ENCODE measurements at places on chromosomes 13 and 19. TPM values are rescaled to one million over a fixed set of nuclear protein-coding genes. Genes with fewer than 3 reads are reported as not detected.

Gene RNASEH2B
- total RNA-seq: 65.5 TPM

DNA sequence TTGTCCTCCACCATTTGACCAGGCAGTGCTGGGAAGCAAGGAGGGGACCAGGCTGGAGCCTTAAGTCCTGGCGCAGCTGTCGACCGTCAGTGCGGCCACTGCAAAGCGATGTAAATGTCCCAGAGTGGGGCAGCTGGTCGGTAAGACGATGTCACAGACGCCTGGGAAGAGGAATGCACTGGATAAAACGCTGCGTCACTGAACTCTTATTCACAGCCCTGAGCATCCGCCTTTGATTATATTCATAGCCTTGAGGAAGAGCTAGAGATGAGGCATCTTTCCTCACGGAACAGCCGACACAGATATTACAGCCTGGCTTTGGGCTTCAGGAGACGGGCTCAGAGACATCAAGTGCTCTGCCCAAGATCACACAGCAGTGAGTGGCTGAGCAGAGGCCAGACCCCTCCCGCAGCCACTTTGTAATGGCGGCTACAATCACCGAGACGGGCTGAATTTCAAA is 17.6 kb upstream of the TUBGCP3 start:
- DNase-seq: no peak

DNA sequence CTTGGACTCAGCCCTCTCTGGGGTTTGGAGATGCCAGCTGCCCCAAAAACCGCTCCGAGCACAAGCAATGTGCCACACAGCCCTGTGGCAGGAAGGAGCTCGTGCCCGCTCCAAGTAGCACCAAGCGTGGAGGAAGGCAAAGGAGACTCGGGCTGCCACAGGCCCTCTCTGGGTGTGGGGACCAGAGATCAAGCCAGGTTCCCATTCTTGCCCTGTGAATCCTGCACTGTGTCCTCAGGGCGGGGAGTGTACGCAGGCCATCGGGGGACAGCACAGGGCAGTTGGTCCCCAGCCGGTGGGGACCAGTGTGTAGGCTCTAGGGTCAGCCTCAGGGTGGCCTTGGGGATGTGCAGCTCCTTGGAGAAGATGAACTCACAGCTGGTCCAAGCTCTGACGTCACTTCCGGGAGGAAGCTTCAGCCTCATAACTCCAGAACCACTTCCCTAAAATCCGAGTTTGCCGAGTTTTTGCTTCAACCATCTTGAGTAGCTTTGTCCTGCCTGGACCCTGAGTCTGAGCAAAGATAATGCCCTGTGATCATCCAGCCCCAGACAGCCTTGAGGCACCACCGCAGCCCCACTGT is 9.3 kb upstream of the CPAMD8 start:
- DNase-seq: peak; percentile 22

DNA sequence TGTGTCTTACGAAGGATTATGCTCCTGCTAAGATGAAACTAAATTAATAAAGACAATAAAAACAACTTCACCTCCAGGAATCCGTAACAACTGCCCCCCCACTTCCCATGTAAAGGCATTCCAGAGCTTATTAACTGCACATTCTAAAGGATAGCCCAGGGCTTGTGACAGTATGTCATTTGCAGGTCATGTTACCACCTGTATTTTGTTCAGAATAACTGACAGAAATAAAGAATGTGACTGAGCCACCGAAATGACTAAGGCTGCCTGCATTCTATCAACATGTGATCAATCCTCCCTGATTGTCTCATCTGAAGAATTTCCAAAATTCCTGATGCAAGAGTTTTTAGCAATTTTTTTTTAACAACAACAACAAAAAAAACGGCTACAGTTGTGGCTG is 117.2 kb downstream of the MIPEP start:
- peak; percentile 12 for DNase-seq

- peak; percentile 11 for DNase-seq
Measured at GRCh38 chr13:32426990-32427851, 709 bp downstream of the N4BP2L1 start.

- DNase-seq: no peak
Measured at GRCh38 chr13:58397596-58398387, 766.2 kb downstream of the PCDH17 start.

Gene URAD
- not detected for total RNA-seq

Gene UNC13A
- total RNA-seq: not detected

DNA sequence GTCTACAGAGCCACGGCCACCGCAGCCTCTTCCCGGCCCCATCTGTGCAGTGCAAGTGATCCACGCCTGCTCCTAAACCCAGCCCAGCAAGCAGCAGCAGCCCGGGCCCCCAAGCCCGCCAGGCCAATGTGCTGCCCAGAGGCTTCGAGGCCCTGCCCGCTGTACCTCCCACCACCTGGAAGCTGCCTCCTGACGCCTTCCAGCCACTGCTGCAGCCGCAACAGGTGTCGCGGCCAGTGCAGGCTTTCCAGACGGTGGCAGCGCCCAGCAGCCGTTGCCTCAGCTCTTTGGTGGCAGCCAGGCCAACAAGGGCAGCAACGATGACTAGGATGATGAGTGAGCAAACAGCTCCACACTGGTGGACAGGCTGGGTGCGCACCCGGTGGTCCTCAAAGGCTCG is 50.2 kb upstream of the TPM4 start:
- no peak for DNase-seq

DNA sequence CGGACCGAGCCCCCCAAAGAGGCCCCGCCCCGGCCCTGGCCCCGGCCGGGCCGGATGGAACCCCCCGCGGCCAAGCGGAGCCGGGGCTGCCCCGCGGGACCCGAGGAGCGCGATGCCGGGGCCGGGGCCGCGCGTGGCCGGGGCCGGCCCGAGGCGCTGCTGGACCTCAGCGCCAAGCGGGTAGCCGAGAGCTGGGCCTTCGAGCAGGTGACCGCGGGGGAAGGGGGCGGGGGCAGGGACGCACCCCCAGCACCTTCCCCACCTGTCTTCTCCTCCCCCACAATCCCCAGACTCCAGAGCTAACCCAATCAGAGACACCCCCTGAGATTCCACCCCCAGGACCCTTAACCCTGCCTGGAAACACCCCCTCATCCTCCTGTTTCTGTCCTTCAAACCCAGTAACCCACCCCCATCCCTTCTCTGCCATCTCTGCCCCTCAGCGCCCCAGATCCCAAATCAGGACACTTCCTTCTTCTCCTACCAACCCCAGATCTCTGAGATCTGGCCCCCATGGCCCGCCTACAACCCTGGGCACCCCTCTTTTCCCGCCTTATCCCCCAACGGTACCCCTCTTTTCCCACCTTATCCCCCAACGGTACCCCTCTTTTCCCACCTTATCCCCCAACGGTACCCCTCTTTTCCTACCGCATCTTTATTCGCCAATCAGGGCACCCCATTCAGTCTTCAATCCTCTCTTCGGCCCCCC is 505 bp downstream of the ZSWIM4 start:
- DNase-seq: peak; percentile 76

Gene R3HDM4
- total RNA-seq: 30.4 TPM

- peak; percentile 51 for DNase-seq
Measured at GRCh38 chr19:19256072-19256969, 16.8 kb downstream of the TM6SF2 start.

GRCh38 chr19:8335343-8336071 is 7.6 kb downstream of the KANK3 start:
- DNase-seq: no peak

Gene OVOL3
- total RNA-seq: not detected

GRCh38 chr13:94617389-94618000 is 15.8 kb downstream of the GPR180 start:
- DNase-seq: no peak

- DNase-seq: no peak
Measured at GRCh38 chr13:94765814-94766213, 53.5 kb upstream of the SOX21 start.

GRCh38 chr13:106118996-106119395 is 416.5 kb downstream of the EFNB2 start:
- DNase-seq: no peak

Gene CEACAM7
- total RNA-seq: not detected

Gene SLC7A10
- total RNA-seq: not detected

DNA sequence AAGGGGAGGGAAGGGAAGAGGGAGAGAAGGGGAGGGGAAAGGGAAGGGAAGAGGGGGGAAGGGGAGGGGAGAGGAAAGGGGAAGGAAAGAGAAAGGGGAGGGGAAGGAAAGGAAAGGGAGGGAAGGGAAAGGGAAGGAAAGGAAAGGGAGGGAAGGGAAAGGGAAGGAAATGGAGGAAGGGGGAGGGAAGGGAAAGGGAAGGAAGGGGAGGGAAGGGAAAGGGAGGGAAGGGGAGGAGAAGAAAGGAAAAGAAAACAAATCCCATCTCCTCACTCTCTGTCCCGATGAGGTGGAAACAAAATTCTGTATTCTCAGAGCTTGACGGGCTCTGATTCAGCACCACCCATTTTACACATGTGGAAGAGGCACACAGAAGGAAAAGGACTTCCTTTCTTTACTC is 51.4 kb upstream of the SIN3B start:
- DNase-seq: no peak

DNA sequence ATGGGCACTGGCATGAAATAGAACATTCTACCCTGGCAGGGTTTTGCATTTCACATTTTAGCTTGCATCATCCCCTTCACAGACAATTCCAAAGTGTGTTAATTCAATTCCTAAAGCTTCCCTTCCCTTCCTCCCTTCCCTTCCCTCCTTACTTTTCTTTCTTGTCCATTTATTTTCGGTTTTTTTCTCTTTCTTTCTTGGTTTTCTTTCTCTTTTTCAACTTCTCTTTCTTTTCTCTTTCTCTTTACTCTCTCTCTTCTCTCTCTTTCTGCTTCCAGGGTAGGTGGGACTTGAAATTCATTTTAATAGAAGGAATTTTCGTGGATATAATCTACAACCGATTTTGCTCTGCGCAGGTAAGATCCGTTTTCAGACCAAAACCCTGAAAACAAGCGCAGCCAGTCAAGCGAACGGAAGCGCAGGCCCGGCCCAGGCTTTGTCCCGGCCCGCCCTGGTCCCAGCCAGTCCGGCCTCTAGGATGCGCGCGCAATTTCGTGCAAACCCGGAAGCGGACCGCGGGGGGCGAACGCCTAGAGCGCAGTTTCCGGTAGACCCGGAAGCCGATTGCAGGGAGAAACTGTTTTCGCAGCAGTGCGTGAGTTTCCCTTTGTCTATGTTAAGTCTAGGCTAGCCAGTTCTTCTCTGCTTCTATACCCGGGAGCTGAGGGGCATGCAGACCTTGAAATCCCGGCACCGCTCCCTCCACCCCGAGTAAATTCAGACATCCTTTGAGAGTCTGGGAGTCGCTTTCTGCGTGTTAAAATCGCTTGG is at the start of gene ZNF528:
TSS of gene ZNF528 (plus strand) at position 540 of the 771 bp plus-strand sequence. CDS start 4,165 bp downstream, outside the sequence.
- peak; percentile 94 for DNase-seq

DNA sequence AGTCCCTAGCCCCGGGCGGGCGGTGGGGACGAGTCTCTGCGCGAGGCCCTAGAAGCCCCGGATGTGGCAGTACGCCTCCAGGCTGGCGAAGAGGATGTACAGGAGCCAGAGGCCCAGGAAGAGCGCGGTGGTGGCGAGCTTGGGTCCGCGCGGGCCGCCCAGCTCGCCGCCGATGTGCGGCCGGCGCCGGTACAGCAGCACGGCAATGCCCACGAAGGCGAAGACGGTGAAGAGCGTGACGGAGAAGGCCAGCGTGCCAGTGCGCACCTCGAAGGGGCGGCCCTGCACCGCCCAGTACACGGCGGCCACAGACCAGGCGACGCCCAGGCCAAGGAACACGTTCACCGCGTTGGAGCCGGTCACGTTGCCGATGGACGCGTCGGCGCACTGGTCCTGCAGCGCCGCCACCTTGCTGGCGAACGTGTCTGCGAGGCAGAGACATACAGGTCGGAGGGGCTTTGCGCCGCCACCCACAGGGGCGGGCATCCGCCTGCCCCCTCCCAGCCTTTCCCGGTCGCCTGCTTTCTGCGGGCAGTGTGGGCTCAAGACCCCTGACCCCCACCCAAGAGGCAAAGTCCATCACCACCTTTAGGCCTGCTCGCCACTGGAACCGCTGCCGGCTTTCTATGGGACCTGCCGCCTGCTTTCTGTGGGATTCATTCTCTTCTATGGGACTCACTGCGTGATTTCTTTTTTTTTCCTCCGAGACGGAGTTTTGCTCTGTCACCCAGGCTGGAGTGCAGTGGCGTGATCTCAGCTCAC is 10.9 kb upstream of the MEIS3 start:
- peak; percentile 33 for DNase-seq

DNA sequence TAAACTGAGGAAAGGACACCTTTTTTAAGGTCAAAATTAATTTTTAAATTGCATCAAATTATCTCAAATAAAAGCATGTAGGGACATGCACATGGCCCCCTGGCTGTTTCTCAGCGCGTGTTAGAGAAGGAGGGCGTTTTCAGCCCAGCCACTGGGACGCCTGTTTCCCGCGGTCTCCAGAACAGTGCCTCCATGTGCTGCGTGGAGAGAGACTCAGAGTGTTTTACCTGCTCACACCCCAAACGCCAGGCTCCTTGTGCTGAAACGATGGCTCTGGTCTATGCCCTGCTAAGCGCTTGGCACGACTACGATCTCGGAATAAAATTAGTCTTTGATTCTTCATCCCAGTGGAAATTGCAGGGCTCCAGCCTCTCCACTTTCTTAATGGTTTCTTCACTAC is 20.0 kb upstream of the SPACA7 start:
- no peak for DNase-seq

DNA sequence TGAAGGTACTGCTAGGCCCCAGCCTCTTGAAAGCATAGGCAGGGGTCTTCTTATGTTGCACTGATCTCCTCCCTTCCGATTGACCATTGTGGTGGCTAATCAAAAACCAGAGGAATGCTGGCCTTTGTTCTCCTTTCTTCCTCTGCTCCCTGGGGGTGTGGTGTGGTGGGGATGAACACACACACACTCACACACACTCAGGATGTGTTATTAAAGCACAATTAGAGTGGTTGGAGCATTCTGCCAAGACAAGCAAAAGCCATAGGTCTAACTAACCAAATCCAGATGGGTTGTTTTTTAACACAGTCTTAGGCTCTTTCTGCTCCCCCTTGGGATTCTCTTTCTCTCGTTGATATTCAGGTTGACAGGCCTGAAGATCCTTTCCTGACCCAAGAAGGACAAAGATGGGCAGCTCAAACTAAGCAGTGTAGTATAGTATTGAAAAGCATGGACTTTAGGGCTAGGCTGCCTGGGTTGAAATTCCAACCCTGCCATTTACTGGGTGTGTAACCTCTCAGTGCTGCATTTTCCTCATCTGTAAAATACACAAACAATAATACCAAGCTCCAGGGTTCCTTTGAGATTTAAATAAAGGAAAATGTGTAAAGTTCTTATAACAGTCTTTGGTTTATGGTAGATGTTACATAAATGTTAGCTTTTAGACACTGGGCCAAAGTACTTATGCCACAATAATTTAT is 25.5 kb upstream of the DGKH start:
- DNase-seq: no peak

Gene NCR1
- not detected for total RNA-seq

DNA sequence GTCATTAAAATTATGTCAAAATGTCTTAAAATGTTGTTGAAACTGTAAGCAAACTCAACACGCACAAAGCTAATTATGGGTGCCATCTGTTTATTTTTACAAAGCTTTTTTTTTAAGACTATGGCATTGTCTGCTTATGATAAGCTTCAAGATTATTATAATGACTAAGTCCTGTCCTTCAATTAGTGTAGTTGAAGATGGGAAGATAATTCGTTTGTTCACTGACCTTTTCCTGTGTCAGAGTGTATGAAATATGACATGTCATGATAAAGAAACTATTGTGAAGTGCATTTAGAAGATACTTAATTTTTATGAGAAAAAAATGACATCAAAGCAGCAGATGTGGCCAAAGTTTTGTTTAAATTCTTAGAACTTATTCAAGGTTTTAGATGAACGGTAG is 211.3 kb downstream of the PCCA start:
- DNase-seq: no peak
